NCI-H460 (cell line): ENCODE measurements at places on chromosomes 13 and 19.

DNA sequence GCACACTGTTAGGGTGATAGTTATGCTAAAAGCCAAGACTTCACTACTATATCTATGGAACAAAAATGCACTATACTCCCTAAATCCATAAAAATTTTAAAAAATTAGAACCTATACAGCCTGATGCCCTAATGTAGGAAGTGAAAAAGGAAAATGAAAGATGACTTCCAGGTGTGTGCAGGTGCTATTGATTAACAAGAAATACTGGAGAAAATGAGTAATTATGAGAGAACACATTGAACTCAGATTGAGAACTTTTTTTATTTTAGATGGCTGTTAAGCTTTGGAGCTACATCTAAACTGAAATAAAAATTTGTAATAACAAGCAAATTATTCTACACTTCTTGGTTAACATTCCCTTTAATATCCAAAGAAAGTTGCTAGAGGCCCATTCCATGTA lies 1015.7 kb downstream of the PCDH9 start:
- DNase-seq: no peak

GRCh38 chr13:40456979-40457553 lies 209.4 kb downstream of the FOXO1 start:
- DNase-seq: no peak

DNA sequence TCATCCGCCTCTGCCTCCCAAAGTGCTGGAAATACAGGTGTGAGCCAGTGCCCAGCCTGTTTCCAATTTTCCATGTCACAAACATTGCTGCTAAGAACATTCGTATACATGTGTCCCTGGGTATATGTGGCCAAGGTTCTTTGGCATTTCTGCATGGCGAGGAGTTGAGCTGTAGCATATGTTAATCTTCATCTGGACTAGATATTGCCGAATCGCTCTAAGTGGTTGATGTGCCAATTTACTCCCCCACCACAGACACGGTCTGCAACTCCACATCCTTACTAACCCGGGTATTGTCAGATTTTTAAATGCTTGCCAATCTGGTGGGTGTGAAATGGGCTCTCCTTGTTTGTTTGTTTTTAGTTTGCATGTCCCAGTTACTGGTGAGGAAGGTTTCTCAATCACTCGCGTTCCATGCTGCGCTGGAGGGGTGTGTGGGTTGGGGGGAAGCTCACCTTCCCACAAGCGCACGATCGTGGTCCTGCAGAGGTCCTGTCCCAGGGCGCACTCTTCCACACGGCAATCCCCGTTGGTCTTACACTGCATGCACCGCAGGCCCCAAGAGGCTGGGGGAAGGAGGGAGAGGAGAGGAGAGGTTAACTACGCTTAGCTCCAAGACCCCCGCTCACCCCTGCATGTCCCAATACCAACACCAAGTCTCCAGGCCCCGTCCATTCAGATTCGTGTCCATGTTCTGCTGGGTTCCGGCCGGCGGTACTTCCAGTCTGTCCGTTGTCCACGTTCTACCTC lies 2.7 kb downstream of the PLAUR start:
- no peak for DNase-seq

GRCh38 chr19:42293540-42293939 lies 8.4 kb upstream of the PRR19 start:
- DNase-seq: no peak

DNA sequence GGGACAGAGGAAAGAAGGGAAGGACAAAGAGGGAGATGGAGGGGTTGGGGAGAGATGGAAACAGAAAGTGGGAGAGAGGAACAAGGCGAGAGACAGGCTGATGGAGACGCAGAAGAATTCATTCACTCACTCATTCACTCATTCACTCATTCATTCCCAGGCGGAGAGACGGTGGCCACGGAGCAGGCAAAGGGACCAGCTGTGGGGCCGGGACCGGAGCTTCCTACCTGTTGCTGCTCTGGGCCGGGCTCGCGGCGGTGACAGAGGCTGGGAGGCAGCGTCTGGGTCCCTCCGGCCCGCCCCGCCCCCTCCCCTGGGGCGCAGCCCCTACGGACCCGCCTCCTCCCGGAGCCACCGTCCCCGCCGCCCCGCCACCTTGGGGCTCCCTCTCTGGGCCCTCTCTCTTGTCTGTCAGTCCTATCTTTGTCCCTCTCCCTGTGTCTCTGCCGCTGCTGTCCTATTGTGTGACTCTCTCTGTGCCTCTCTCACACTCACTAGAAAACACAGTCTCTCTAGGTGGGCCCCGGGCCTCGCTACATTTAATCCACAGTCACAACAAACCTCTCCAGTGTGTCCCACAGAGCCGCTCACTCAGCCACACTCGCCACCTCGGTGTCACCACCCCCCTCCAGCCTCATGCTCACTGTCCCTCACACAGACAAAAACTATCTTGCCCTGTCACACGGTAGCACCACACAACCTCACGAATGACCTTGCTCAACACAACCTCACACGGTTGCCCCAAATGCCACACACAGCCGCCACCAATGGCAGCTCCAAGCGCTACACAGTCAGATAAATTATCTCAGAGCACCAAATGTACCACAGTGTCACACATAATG lies at the start of gene GNG8:
Gene GNG8 (minus strand): TSS at position 283 of the 842 bp plus-strand sequence. CDS start 1,520 bp downstream, outside the sequence.
- no peak for DNase-seq

- no peak for DNase-seq
Measured at GRCh38 chr13:22549126-22549525, 631.7 kb upstream of the SGCG start.

GRCh38 chr13:43804461-43805070 lies 17.8 kb upstream of the ENOX1 start:
- DNase-seq: peak; percentile 66

GRCh38 chr13:113565526-113566226 lies 18.9 kb upstream of the TFDP1 start:
- DNase-seq: no peak

- DNase-seq: no peak
Measured at GRCh38 chr13:114235697-114236096, 1.0 kb downstream of the CDC16 start.

DNA sequence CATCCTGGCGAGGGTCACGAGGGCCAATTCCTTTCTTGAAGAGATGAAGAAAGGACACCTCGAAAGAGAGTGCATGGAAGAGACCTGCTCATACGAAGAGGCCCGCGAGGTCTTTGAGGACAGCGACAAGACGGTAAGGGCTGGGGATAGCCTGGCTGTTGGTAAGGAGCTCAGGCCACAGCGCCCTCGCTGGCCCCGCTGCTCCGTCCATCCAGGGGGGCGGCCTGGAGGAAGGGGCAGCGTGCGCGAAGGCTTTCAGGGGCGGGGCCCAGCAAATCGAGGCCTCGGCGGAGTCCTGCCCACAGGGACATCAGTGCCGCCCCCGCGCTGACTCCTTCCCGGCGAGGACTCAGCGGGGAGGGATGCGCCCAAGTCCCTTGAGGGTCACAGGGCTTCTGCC lies 6.9 kb downstream of the F10 start:
- no peak for DNase-seq

- no peak for DNase-seq
Measured at GRCh38 chr19:55419624-55420236, 12.1 kb upstream of the UBE2S start.

DNA sequence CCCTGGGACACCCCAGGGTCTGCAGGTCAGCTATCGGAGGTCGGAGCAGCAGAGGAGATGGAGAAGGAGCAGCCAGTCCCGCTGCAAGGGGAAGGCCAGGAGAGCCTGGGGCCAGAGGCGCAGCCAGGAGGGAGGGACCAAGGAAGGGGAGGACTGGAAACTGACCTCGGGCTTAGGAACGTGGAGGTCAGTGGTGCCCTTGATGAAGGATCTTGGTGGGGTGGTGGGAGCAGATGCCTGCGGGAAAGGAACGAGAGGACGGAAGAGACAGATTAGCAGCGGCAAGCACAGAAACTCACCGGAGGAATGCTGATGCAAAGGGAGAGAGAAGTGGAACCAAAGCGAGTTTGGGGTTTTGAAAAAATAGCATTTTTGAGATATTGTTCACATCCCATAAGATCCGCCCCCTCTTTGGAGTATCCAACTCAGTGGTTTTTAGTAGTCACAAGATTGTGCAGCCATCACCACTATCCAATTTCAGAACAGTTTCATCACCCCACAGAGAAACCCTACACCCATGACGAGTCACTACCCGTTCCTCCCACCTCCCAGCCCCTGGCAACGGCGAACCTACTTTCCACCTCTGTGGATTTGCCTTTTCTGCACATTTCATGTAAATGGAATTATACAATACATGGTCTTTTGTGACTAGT lies 22.1 kb downstream of the PLEKHF1 start:
- peak; percentile 25 for DNase-seq

- peak; percentile 78 for DNase-seq
Measured at GRCh38 chr19:34501339-34502320, 20.1 kb downstream of the WTIP start.

DNA sequence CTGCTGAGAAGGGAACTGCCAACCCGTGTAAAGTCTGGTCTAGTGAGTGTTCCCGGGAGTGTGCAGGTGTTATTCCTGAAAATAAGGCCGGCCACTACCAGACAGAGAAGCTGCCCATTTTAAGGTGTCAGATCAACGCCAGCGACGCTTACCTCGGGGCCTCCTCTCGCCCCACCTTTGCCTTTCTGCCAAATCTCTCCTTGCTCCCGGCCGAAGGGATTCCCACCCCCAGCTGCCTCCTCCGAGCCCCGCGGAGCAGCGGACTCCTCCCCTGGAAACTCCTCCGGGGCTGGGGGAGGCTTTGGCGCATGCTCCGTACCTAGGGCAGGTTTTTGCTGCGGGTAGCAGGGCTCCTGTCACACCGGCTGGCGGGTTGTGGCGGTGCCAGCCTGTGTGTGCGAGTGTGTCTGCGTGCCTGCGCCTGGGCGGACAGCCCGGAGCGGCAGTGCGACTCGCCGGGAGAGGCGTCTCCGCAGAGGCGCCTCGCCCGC lies at the start of gene HS6ST3:
Gene HS6ST3 (plus strand): TSS at position 359 of the 491 bp plus-strand sequence.
- no peak for DNase-seq

DNA sequence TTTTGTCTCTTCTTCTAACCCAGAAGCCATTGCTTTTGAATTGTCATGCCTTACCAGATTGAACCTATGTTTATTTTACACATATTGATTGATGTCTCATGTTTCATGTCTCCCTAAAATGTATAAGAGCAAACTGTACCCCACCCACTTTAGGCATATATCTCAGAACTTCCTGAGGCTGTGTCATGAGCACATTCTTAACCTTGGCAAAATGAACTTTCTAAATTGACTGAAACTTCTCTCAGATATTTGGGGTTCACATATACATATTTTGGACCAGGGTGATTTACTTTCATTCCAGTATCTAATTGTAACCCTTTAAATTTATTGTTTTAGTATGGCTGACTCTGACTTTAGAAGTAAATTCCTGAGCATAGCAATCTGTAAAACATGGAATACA lies 723.9 kb upstream of the PCDH20 start:
- DNase-seq: no peak

DNA sequence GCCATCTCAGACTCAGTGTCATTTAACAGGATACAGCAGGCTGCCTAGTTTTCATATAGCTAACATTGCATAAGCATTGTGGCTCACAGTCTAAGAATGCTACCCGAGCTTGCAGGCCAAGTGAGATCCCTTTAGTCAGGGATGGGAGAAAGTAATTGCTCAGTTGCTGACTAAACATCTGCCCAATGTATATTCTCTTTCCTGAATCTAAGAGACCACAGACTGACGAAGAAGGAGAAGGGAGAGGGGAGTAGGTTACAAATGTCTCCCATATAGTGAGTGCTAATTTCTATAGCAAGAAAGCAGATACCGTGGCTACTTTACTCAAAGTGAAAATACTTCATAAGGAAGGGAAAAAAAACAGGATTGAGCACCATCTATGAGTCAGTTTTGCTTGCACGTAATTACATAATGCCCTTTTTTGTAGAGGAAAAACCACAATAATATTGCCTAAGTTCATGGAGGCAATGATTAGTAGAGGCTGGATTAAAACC lies 453.9 kb downstream of the COG6 start:
- DNase-seq: peak; percentile 53

DNA sequence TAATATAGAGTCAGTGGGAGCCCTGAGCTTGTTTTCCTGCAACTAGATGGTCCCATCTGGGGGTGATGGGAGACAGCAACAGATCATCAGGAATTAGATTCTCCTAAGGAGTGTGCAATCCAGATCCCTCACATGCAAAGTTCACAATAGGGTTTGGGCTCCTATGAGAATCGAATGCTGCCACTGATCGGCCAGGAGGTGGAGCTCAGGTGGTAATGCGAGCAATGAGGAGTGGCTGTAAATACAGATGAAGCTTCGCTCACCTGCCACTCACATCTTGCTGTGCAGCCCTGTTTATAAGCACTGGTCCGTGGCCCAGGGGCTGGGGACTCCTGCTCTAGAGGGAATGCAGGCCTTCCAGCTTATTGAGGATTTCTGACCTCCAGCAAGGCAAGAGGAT lies 5.7 kb downstream of the ZNF558 start:
- no peak for DNase-seq

DNA sequence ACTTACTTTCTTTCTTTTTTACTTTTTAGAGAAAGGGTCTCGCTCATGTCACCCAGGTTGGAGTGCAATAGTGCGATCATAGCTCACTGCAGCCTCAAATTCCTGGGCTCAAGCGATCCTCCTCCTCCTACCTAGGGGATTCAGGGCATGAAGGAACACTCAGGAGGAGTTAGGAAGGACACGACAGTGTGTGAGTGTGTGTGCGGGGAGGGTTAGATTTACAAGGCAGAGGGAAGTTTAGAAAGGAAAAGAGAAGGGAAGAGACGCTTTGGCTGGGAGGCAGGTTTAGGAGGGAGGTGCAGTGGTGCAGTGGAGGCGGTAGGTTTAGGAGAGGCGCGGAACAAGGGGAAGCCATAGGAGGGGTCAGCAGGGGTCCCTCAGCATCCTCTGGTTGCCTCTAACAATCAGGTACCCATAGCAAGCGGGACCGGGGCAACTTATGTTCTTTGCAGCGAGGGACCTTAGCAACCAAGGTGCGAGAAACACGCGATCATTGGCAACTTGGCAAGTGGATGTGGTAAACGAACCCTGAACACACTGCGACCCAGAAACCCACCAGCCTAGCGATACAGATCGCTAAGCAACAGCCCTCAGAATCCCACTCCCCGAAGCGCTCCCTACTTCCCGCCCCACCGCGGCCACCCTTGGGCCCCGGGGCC lies 501 bp downstream of the SIRT2 start:
- no peak for DNase-seq

DNA sequence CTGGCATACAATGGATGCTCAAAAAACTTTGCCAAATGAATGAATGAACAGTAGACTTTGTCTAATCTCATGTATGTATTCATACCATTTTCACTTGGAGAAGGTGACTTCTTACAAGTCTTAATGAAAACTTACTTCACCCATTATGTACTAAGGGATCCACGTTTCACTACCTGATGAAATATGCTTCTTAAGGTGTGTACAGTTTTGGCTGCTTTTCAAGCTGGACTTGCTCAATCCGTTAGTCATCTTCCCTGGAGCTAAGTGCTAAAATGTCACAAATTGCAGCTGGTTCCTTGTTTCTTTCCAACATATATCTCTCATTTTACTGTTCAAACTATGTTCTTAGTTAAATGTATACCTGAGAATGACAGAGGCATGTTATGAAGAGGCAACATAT lies 4.2 kb upstream of the CCNA1 start:
- no peak for DNase-seq

GRCh38 chr19:35708391-35708790 lies 4.0 kb downstream of the ZBTB32 start:
- no peak for DNase-seq
